ENCODE measurements at places on chromosomes 16 and 17. TPM values are rescaled to one million over a fixed set of nuclear protein-coding genes. Genes with fewer than 3 reads are reported as not detected.

TMEM114 gene
- 1.8 TPM for total RNA-seq

DNA sequence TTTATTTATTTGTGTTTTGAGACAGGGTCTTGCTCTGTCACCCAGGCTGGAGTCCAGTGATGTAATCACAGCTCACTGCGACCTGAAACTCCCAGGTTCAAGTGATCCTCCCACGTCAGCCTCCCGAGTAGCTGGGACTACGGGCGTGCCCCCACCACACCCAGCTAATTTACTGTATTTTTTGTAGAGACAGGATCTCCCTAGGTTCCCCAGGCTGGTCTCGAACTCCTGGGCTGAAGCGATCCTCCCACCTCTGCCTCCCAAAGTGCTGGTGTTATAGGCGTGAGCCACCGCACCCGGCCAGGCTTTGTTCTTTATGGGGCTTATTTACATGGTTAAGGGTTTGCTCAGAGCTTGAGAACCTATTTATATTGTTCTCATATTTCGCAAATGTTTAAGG is 5.8 kb upstream of the MEIOB start:
- no peaks in the 10 kb centered on the region for H3K36me3 ChIP-seq
- no peak overlapping the region for H3K4me3 ChIP-seq
- peaks cover 23% of the 10 kb centered on the region for H3K27me3 ChIP-seq
- H3K27ac ChIP-seq = no peak overlapping the region
- no peaks in the 10 kb centered on the region for H3K4me1 ChIP-seq

DNA sequence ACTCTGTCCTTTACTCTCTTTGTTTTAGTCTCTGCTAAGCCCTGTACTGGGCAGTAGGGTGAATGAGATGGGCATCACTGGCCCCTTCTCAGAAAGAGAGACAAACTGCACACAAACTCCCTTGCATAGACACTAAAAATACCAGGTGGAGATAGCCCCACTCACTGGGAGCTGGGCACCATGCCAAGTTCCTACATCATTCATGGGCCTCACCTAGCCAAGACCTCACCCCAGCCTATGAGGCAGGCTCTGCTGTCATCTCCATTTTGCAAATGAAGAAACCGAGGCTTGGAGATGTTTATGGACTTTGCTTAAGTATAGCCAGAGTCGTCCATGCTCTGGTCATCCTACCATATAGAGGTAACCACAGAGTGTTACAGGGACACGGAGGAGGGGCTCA is 499.8 kb upstream of the CDH11 start:
- no peaks in the 10 kb centered on the region for H3K36me3 ChIP-seq
- no peak overlapping the region for H3K4me3 ChIP-seq
- no peak for DNase-seq
- H3K4me1 ChIP-seq = peaks cover 31% of the 10 kb centered on the region
- H3K27me3 ChIP-seq = no peaks in the 10 kb centered on the region

DNA sequence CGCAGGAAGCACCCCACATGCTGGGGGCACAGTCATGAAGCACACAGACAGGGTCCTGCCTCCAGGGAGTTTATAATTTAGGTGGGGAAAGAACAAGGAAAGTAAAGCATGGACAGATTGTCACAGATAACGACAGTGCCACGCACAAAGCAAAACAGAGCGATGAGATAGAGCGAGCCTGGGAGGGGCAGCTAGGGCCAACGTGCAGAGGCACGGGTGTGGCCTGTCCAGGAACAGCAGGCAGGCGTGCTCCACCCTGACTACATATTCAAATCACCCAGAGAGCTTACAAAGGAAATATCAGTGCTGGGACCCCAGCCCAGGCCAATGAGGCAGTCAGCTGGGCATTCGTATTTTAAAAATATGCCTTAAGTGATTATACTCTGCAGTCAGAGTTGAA is 16.8 kb downstream of the LGALS9 start:
- H3K4me3 ChIP-seq = no peak overlapping the region
- no peak for DNase-seq
- no peaks in the 10 kb centered on the region for H3K36me3 ChIP-seq
- no peaks in the 10 kb centered on the region for H3K4me1 ChIP-seq
- no peaks in the 10 kb centered on the region for H3K27me3 ChIP-seq

GRCh38 chr16:88939245-88939971 is 37.6 kb downstream of the CBFA2T3 start:
- no peaks in the 10 kb centered on the region for H3K36me3 ChIP-seq
- H3K4me3 ChIP-seq = no peak overlapping the region
- H3K27me3 ChIP-seq = peaks cover 30% of the 10 kb centered on the region

- no peak overlapping the region for H3K4me3 ChIP-seq
- DNase-seq = no peak
- H3K4me1 ChIP-seq = peaks cover 33% of the 10 kb centered on the region
- H3K27ac ChIP-seq = no peak overlapping the region
- no peaks in the 10 kb centered on the region for H3K27me3 ChIP-seq
Observed at GRCh38 chr17:19391432-19391831, 4.4 kb upstream of the MFAP4 start.

DNA sequence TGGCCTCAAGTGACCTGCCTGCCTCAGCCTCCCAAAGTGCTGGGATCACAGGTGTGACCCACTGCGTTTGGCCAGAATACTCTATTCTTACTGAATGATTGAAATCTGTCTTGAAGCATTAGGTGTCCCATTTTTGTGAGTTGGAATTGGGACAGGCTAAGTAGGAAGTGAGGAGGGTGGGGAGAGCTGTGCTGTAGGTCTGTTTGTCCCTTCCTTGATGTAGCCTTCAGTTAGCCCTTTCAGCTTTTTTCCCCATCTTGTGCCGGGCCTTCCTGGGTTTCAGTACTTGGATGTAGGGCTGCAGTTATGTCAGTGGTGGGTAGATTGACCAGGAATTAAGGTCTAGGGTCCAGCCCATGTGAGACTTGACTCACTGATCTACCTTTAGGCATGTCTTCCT is 8.7 kb downstream of the PYCARD start:
- no peaks in the 10 kb centered on the region for H3K4me1 ChIP-seq
- H3K27ac ChIP-seq = no peak overlapping the region
- no peak for DNase-seq
- H3K36me3 ChIP-seq = peaks cover 82% of the 10 kb centered on the region
- no peaks in the 10 kb centered on the region for H3K27me3 ChIP-seq

NOG gene
- total RNA-seq = 0.15 TPM

GRCh38 chr17:74194682-74195081 is 8.8 kb upstream of the RPL38 start:
- no peaks in the 10 kb centered on the region for H3K36me3 ChIP-seq
- H3K4me1 ChIP-seq = no peaks in the 10 kb centered on the region
- no peak overlapping the region for H3K4me3 ChIP-seq
- H3K27ac ChIP-seq = no peak overlapping the region
- no peak for DNase-seq

DNA sequence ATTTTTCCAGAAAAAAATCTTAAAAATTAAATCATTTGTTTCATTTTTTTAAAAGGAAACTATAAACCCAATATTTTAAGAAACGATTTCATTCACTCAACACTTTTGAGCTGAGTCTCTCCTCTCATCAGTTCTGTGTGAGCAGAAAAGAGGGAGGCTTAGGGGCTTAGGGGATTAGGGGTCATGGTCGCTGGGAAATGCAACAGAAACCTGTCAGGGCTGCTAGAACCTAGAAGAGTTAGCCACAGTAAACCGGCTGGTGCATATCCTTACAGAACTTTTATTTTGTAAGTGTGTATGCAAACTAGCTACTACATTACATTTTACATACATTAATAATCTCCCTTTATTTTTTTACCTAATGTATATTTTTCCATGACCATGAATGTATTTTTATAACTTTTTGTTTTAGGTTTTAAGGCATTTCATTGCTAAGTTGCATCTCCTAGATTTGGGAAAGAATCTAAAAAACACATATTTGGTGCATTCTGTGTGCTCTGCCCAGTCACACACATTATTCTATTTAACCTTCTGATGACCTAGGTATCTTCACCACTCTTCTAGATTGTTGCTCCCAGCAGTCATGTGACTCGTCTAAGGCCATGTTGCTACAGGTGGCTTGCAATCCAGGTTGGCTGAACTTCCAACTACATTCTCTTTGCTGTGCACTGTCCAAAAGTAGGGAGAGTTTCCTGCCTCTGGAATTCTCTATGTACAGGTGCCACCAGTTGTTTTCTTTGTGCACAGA is 24.4 kb downstream of the TBC1D3B start:
- no peak overlapping the region for H3K4me3 ChIP-seq
- H3K27me3 ChIP-seq = no peaks in the 10 kb centered on the region
- DNase-seq = no peak
- no peaks in the 10 kb centered on the region for H3K4me1 ChIP-seq

DNA sequence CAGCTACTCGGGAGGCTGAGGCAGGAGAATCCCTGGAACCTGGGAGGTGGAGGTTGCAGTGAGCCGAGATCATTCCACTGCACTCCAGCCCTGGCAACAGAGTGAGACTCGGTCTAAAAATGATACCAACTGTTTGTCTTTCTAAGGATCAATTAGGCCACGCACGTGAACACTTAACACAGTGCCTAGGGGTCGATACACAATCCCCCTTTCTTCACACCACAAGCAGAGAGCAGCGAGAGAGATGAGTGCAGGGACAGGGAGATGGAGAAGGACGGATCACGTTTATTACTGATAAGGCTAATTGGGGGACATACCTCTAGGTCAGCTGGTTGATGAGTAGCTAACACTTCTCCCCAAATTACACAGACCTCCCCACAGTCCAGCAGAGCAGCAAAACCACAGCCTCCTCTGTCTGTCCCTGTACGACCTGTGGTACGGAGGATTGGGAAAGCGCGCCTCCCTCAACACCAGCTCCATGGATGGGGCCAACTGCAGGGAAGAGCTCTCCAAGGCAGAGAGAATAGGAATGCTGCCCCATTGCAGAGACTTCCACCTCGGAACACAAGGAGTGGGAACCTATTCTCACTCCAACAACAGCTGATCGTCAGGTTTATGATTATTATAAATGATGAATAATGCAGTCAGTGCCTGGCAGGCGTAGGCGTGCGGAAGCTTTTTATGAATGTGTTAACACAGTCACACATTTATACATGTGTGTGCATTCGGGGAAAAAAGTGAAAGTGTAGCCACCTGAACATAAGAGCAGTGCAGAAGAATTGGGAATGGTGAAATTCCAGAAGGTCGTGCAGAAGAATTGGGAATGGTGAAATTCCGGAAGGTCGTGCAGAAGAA is 155.1 kb downstream of the C16orf95 start:
- no peak overlapping the region for H3K27ac ChIP-seq
- peak; percentile 11 for DNase-seq

- H3K27ac ChIP-seq = no peak overlapping the region
- H3K4me1 ChIP-seq = peaks cover 35% of the 10 kb centered on the region
- peak; percentile 45 for DNase-seq
Observed at GRCh38 chr16:3461151-3461550, 17.7 kb downstream of the NAA60 start.

DNA sequence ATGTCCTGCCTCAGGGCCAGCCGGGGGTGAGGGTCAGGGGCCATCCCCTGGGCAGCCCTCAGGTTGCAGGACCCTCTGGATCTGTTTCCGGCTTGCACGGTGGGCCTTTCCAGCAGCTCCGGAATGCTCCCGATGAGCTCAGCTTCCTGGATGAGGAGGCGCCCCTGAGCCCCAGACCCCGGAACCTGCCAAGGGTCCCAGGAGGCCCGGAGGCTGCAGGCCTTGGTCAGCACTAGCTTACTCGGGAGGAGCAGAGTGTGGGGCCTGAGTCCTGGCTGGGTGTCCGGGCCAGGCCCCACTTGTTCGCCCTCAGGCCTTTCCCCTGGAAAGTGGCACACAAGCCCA is 7.6 kb upstream of the C1QTNF8 start:
- H3K4me1 ChIP-seq = peaks cover 4% of the 10 kb centered on the region
- H3K36me3 ChIP-seq = no peaks in the 10 kb centered on the region
- no peak overlapping the region for H3K4me3 ChIP-seq
- H3K27ac ChIP-seq = no peak overlapping the region
- H3K27me3 ChIP-seq = no peaks in the 10 kb centered on the region
- DNase-seq = no peak

- H3K27ac ChIP-seq = no peak overlapping the region
- DNase-seq = no peak
- no peaks in the 10 kb centered on the region for H3K36me3 ChIP-seq
- no peaks in the 10 kb centered on the region for H3K27me3 ChIP-seq
- H3K4me3 ChIP-seq = no peak overlapping the region
- H3K4me1 ChIP-seq = no peaks in the 10 kb centered on the region
Observed at GRCh38 chr17:44279666-44280391, 11.9 kb upstream of the SLC4A1 start.

KRT32 gene
- total RNA-seq = not detected

OR4D1 gene
- total RNA-seq = not detected

GRCh38 chr16:76926595-76926994 is 264.4 kb upstream of the MON1B start:
- H3K4me1 ChIP-seq = no peaks in the 10 kb centered on the region
- DNase-seq = no peak
- no peak overlapping the region for H3K27ac ChIP-seq
- H3K27me3 ChIP-seq = no peaks in the 10 kb centered on the region
- no peak overlapping the region for H3K4me3 ChIP-seq
- no peaks in the 10 kb centered on the region for H3K36me3 ChIP-seq

NECAB2 gene
- 0.76 TPM for total RNA-seq

KIF2B gene
- not detected for total RNA-seq

DNA sequence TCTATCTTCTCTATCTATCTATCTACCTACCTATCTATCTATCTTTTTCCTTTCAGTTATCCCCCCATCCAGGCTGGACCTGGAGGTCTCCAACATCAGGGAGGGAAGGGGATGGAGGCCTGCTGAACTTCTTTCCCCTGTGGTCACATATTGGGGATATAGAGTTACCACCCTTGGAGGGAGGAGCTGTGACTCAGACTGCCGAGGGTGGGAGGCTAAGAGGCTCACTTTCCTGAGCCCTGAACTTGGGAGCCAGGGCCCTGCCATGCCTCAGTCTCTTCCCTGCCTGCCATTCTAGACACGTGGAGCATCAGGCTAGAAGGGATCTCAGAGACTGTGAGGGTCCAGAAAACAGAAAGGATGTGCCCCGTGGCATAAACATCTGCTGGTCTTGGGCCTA is 8.4 kb downstream of the LRRC3C start:
- no peaks in the 10 kb centered on the region for H3K4me1 ChIP-seq
- H3K36me3 ChIP-seq = no peaks in the 10 kb centered on the region
- H3K4me3 ChIP-seq = no peak overlapping the region
- no peak overlapping the region for H3K27ac ChIP-seq
- no peak for DNase-seq
- H3K27me3 ChIP-seq = no peaks in the 10 kb centered on the region

TBC1D3L gene
- 6.4 TPM for total RNA-seq

DNA sequence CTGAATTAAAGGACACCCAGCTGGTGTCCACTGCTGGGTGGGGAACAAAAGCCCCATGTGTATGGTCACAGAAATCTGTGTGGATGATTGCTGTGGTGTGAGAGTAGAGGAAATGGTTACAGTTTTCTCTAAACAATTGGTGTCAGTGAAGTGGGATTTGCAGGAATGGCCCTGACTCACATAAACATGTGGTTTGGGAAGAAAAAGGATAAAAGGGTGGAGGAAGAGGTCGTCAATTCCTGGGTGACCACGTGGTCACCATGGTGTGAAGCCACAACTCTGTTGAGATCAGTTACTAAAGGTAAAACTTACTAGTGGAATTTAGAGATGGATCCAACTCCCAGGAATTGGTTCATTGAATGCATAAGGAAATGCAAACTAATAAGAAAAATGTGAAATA is 3.6 kb upstream of the TUBG2 start:
- DNase-seq = no peak
- no peaks in the 10 kb centered on the region for H3K27me3 ChIP-seq
- H3K4me1 ChIP-seq = peaks cover 4% of the 10 kb centered on the region
- no peak overlapping the region for H3K27ac ChIP-seq
- no peaks in the 10 kb centered on the region for H3K36me3 ChIP-seq

All from A673 (cell line).